ENCODE measurements at places on chromosomes 16 and 17. TPM values are rescaled to one million over a fixed set of nuclear protein-coding genes. Genes with fewer than 3 reads are reported as not detected.

ESRP2 gene
- total RNA-seq, result 0.18 TPM

WNT9B gene
- total RNA-seq, result not detected

CCL14 gene
- total RNA-seq, result not detected

RHBDL3 gene
- total RNA-seq, result 1.0 TPM

GRB7 gene
- not detected for total RNA-seq

HSDL1 gene
- total RNA-seq, result 12.3 TPM

DNA sequence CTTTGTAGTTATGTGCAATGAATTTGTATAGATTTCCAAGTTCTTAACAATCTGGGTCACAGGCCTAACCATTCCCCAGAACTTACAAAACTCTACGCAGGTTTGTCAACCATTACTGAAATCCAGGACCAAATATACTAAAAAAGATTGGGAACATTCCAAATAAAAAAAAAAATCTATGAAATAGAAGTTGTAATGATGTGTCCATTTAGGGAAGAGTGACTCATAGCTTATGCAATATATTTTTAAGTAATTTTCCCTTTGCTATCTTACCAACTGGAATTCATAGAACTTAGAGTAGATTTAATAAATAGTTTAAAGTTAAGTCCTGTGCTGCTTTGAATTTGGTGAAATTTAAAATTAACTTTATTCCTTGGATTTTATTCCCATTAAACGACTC lies 393.2 kb downstream of the PMP22 start:
- no peaks in the 10 kb centered on the region for H3K36me3 ChIP-seq
- no peaks in the 10 kb centered on the region for H3K4me1 ChIP-seq
- H3K27me3 ChIP-seq, result no peaks in the 10 kb centered on the region
- H3K27ac ChIP-seq, result no peak overlapping the region
- no peak for DNase-seq

- H3K4me1 ChIP-seq, result peaks cover 10% of the 10 kb centered on the region
- peaks cover 2% of the 10 kb centered on the region for H3K27me3 ChIP-seq
- peak overlapping the region; percentile 42 for H3K4me3 ChIP-seq
- peaks cover 5% of the 10 kb centered on the region for H3K36me3 ChIP-seq
Measured at GRCh38 chr16:89617036-89617435, 3.6 kb downstream of the DPEP1 start.

DNA sequence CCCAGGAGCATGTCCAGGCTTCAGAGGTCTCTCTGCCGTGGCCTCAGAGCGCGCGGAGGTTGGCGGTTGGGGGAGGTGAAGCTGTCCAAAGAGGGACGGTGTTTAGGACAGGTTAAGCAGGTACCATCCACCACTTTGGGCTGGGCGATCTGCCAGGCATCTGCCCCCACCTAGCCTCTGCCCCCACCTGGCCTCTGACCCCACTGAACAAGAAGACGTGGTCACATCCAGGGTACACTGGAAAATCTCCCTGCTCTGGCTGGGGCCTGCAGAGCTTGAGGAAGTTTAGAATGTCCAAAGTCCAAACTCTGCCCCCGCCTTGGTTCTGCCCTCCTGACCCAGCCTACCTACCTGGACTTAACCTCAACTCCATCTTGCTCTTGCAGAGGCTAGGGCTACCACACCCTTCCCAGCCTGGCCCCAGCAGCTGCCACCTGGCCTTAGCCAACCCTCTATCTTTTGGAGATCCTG lies 1.6 kb downstream of the ITGA3 start:
- H3K4me3 ChIP-seq, result peak overlapping the region; percentile 32
- no peak for DNase-seq
- H3K27ac ChIP-seq, result peak overlapping the region; percentile 30
- no peaks in the 10 kb centered on the region for H3K36me3 ChIP-seq
- peaks cover 22% of the 10 kb centered on the region for H3K4me1 ChIP-seq
- H3K27me3 ChIP-seq, result no peaks in the 10 kb centered on the region

GRCh38 chr17:78812855-78813254 lies 27.8 kb downstream of the USP36 start:
- peaks cover 22% of the 10 kb centered on the region for H3K4me1 ChIP-seq
- H3K4me3 ChIP-seq, result no peak overlapping the region
- no peaks in the 10 kb centered on the region for H3K27me3 ChIP-seq

DNA sequence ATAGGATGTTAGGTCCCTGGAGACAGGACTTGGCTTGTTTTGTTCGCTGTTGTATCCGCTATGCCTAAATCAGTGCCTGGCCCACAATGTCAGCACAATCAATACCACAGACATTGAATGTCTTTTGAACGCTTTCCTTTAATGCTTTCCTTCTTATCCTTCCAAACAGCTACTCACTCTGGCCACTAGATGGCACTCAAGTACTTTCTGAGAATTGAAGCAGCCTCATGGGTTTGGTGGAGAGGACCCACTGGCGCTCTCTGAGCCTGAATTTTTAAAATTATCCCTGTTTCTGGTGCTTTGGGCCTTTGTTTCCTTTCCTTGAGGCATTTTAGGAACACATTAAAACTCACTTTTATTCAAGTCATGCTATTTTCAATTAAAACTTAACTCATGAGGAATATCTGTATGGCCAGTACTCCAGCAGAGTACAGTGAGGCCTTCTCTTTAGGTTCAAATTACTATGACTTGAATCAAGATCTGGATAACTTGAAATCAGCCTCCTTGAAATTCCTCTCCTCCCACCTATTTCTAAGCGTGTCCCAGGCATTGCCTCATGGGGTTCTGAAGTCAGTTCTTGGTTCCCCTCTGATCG lies 3.2 kb upstream of the NLRP1 start:
- H3K36me3 ChIP-seq, result peaks cover 13% of the 10 kb centered on the region
- H3K4me3 ChIP-seq, result no peak overlapping the region
- peaks cover 32% of the 10 kb centered on the region for H3K4me1 ChIP-seq

- peaks cover 19% of the 10 kb centered on the region for H3K36me3 ChIP-seq
- DNase-seq, result peak; percentile 56
- peak overlapping the region; percentile 86 for H3K27ac ChIP-seq
- peaks cover 2% of the 10 kb centered on the region for H3K27me3 ChIP-seq
- H3K4me1 ChIP-seq, result peaks cover 68% of the 10 kb centered on the region
- peak overlapping the region; percentile 90 for H3K4me3 ChIP-seq
Measured at GRCh38 chr17:48544349-48545021, 424 bp downstream of the HOXB2 start.
